ENCODE measurements at places on chromosomes 3 and 15. TPM values are rescaled to one million over a fixed set of nuclear protein-coding genes. Genes with fewer than 3 reads are reported as not detected.

The PLSCR2 gene
- not detected for total RNA-seq

The ACAD9 gene
- 41.6 TPM for total RNA-seq

The EDC3 gene
- 9.7 TPM for total RNA-seq

The PLIN1 gene
- under 0.01 TPM for total RNA-seq

The RHOV gene
- total RNA-seq: under 0.01 TPM

The PGBD4 gene
- 2.6 TPM for total RNA-seq

The HCN4 gene
- not detected for total RNA-seq

The COL6A5 gene
- under 0.01 TPM for total RNA-seq

The ISL2 gene
- total RNA-seq: 0.64 TPM

The TEX55 gene
- not detected for total RNA-seq

The ZNF620 gene
- total RNA-seq: 0.86 TPM

The CCDC80 gene
- total RNA-seq: 158 TPM

The ARRDC4 gene
- total RNA-seq: 18.4 TPM

The PAQR5 gene
- 0.97 TPM for total RNA-seq

The MEX3B gene
- 6.4 TPM for total RNA-seq

The CCDC13 gene
- 0.64 TPM for total RNA-seq

The CPN2 gene
- total RNA-seq: not detected

The LRRN1 gene
- under 0.01 TPM for total RNA-seq

The PAK6 gene
- under 0.01 TPM for total RNA-seq

The LHFPL4 gene
- under 0.01 TPM for total RNA-seq

The SLC24A5 gene
- not detected for total RNA-seq

The NR2E3 gene
- 0.97 TPM for total RNA-seq

The ZPLD1 gene
- 0.43 TPM for total RNA-seq

The VEPH1 gene
- 10.3 TPM for total RNA-seq

The SH3BP5 gene
- 10.3 TPM for total RNA-seq

The MUC4 gene
- not detected for total RNA-seq

The ITGA11 gene
- 159 TPM for total RNA-seq

The STRA6 gene
- 52.7 TPM for total RNA-seq

The CAMK1 gene
- total RNA-seq: 27.6 TPM

The MON1A gene
- total RNA-seq: 9.7 TPM

The CFAP91 gene
- 0.43 TPM for total RNA-seq

The PRKCD gene
- 1.7 TPM for total RNA-seq

The TERB2 gene
- total RNA-seq: not detected

The SKIL gene
- 96.3 TPM for total RNA-seq

The NEK10 gene
- 1.9 TPM for total RNA-seq

The C3orf38 gene
- 33.2 TPM for total RNA-seq

Measured in fibroblast of villous mesenchyme (primary cell).